ENCODE measurements at places on chromosomes 7 and 10. TPM values are rescaled to one million over a fixed set of nuclear protein-coding genes. Genes with fewer than 3 reads are reported as not detected.

Gene COL26A1
- total RNA-seq, result 14.3 TPM

Gene MMP21
- 0.41 TPM for total RNA-seq

Gene GSTO2
- 2.4 TPM for total RNA-seq

Gene TLX1
- total RNA-seq, result not detected
